DMS 273 treated with DMSO at 0.1 percent for 48 hours (cell line): ENCODE measurements at places on chromosomes 7 and 10.

GRCh38 chr10:42809676-42810075 is 27.1 kb downstream of the BMS1 start:
- no peak for DNase-seq

GRCh38 chr7:153523320-153524015 is 528.7 kb upstream of the DPP6 start:
- DNase-seq, result no peak

- DNase-seq, result no peak
Observed at GRCh38 chr10:86651021-86651471, 3.3 kb upstream of the OPN4 start.

GRCh38 chr7:25853314-25853713 is 298.7 kb upstream of the NFE2L3 start:
- no peak for DNase-seq

GRCh38 chr7:66267249-66267648 is 62.1 kb downstream of the TPST1 start:
- no peak for DNase-seq

DNA sequence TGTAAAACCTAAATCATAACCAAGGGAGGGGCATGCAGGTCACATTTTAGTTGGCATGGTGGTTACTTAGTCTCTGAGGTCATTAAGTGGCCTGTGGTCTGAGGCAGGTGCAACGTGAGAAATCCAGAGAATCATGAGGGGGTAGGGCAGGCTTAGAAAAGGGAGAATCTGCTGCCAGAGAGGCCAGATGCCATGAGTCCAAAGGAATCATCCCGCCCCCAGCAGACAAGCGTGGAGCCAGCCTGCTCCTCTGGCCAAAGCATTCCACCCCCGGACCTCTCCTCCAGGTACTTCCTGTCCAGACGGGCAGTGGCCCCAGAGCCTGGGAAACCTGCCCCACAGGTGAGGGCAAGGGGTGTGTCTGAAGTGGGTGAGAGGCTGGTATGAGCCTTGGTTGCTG is 196.4 kb upstream of the ZNF32 start:
- DNase-seq, result no peak

DNA sequence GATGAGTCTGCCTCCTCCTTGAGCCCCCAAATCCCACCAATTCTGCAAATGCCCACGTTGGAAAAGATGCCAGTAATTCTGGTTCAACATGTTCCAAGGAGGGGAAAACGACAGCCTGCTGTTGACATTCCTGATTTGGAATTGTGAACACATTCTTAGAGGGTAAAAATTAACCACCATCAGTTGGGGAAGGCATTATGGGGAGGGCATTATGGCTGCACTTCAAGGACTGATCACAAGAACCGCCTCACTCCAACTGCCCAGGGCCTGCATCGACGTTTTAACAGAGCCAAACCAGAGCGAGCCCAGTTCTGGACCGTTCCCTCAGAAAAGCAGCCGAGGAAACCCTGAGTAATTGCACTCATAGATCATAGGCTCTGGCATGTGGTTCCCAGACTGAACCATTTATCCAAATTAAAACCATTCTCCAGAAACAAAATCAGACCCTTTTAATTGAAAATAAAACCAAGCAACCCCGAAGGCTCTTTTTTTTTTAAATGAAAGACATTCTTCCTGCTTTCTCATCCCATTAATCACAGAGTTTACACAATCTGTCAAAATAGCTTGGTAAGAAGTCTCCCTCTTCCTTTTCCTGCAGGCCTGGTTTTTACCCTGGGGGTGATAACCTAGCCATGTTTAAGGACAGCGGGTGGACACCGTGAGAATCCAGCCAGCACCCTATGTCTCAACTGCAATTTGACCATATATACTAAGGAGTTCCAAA is 8.0 kb downstream of the TNS3 start:
- no peak for DNase-seq

DNA sequence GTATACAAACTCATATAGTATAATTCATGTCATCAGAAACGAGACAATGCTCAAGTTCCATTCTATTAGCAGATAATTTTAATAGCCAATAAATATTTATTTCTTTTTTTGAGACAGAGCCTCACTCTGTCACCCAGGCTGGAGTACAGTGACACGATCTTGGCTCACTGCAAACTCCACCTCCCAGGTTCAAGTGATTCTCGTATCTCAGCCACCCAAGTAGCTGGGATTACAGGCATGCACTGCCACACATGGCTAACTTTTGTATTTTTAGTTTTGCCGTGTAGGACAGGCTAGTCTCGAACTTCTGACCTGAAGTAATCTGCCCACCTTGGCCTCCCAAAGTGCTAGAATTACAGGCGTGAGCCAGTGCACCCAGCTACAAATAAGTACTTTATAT is 45.7 kb downstream of the ORC5 start:
- no peak for DNase-seq

DNA sequence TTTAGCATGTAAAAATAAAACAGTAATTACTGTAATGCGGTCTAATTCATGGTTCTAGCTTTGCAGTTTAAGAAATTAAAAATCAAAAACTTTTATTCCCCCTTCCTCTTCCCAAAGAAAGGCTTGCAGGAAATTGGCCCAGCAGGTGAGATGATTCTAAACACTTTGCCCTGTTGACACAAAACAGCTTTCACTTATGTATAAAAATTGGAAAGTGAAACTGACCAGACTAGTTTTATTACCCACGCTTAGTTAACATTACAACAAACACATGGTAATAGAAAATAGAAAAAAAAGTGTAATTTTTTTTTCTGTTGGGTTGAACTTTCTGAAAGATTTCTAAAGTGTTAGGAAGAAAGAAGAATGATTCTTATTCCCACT is 1.2 kb upstream of the CCDC6 start:
- DNase-seq, result no peak

DNA sequence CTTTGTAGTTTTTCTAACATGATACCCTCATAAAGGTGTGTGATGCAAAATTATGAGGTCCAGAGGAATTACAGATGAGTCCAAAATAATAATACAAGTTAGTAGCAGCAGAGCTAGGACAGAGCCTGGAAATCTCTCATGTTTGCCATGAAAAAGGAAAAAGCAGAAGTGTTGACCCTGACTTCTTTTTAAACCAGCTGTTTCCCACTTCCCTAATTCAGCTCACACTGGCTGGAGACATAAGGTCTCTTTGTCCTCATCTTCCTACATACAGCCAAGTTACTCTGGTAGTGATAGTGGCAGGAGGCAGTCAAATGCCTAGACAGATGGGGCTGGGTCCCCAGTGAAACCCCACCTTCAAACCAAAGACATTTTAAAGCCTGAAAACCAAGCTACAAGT is 269.2 kb downstream of the C7orf25 start:
- DNase-seq, result no peak

DNA sequence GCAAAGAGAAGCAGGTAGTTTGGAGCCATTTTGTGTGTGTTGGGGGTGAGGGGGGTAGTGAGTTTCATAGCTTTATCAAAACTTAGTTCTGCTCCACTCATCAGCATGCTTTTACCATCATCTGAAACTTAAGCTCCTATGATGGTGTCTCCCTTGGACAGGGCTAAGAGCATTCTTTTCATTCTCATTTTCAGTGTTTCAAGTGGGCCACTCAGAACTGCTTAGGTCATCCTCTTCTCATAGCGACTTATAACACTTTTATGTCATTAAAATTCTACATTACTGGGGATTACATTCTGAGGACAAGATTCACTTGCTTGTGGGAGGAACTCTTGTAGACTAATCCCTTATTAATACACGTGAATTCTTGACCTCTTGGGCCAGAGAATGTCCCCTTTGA is 649.4 kb downstream of the SUGCT start:
- DNase-seq, result no peak

DNA sequence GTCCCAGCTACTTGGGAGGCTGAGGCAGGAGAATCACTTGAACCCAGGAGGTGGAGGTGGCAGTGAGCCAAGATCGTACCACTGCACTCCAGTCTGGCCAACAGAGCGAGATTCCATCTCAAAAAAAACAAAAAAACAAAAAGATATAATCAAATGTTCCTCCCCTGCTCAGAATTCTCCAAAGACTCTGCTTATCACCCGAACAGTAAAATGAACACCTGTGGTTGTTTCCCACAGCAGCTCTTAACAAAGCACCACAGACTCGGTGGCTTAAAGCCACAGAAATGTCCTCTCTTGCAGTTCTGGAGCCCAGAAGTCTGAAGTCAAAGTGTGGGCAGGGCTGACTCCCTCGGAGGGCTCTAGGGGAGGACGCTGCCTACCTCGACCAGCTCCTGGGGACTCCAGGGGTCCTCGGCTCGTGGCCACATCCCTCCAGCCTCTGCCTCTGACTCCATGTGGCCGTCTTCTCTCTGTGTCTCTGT is 4.1 kb upstream of the INTS1 start:
- no peak for DNase-seq

DNA sequence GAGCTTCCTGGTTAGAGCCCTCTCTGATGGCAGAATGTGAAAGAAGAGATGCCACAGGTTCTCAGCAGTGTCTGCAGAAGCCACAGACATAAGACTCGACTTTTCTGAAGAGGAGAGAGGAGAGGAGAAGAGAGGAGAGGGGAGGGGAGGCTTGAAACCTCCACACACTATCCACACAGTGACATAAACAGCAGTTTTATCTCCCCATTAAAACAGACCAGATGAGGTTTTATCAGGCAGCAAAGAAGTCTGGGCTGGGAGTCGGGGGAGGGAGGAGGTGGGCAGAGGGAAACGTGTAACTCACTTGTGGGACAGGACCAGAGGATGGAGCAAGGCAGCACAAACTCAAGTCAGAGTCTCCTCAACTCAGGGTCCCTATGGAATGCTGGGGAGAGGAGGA is 76.5 kb downstream of the XPNPEP1 start:
- DNase-seq, result no peak

DNA sequence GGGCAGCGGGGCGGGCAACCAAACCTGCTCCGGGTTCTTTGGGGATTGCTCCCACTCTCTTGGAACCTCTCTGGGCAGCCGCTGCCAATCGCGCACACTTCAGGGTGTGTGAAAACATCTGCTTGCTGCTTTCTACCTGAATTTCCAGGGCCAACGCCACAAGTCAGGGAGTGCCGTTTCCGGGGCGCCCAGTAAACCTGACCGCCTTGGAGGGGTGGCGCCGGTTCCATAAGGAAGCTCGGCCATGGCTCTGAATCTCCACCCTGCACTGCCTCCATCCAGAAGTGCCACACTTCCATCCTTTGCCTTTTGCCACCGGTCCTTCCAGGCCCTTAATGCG is 679 bp upstream of the AFAP1L2 start:
- DNase-seq, result no peak

DNA sequence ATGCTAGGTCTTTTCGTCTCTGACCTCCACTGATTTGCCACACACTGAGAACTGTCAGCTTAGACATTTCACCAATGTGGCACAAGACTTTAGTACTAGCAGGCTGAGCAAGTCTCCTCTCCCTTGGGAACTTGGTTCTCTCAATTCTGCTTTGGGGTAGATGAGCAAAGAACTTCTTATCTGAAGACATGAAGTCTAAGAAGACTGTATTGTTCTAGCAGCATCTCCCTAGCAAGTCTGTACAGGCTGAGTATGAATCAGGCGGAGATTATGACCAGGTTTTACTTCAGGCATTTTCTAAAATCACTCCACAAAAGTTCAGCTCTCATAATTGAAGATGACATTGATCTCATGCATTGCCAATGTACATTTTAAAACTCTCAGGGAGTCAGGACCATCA is 23.8 kb upstream of the STN1 start:
- no peak for DNase-seq

GRCh38 chr10:63722537-63722936 is 201.3 kb downstream of the REEP3 start:
- DNase-seq, result no peak

DNA sequence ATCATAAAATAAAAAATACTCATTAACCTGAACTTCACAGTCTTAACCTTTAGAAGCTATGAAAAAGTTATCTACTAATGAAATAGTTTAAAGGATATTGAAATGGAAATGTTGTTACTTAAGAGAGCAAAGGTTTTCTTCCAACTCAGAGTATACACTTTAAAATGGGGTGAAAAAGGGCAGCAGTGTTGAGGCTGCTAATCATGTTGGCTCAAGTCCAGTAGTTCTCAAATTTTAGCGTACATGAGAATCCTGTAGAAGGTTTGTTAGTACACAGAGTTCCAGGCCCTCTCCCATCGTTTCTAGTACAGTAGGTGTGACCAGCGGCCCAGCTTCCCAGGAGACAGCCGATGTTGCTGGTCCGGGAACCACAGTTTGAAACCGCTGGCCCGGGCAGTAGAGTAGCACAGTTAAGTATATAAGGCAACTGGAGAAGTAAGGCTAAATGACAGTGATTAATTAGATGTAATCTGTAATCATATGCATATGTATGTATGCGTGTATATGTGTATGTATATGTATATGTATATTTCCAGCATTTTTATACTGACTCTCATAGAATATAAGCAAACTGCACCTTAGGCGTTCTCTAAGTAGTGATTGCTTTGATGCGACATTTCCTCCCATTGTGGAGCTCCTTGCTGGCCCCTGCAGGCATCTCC is 147.2 kb upstream of the PRR15 start:
- no peak for DNase-seq

DNA sequence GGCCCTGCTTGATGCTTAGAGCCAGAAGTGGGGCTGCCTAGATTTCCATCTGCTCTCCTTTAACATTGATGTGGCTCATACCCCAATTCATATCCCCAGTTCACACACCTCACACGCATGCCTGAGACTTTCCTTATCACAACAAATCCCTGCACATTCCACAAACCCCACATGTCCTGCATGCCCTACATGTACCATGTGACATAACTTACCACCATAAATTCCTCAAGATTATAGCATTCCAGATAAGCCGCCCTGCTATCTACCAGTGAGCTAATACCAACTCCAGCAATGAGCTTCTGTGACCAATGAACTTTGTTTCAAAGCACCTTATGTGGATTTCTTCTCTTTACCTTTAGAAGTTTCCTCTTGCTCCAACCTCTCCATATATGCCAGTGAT is 104.7 kb upstream of the RAB11FIP2 start:
- DNase-seq, result no peak

- DNase-seq, result no peak
Observed at GRCh38 chr10:44393051-44393630, 8.2 kb upstream of the CXCL12 start.

GRCh38 chr7:75638594-75639070 is 100.1 kb downstream of the HIP1 start:
- no peak for DNase-seq

DNA sequence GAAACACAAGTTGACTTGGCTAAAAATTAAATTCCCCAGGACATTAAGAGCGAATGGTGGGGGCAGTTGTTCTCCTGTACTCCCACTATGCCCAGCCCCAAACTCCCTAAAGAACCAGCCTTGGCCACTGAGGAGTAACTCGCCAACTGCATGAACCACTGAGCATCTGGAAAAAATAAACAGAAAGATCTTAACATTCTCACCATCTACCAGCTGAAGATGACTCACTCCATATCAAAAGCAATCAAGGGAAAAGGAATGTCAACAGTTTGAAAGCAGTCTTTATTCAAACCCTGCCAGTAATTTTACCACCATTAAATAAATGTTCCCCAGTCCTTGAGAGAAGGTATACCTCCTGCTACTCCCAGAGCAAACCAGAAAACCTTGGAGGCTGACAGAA is 45.4 kb downstream of the CTTNBP2 start:
- DNase-seq, result no peak

GRCh38 chr10:96229568-96230030 is 41.8 kb downstream of the BLNK start:
- DNase-seq, result peak; percentile 14
